LoVo (cell line): ENCODE measurements at places on chromosomes 4 and X.

- no peak for DNase-seq
Observed at GRCh38 chr4:169351872-169352271, 81.1 kb upstream of the SH3RF1 start.

DNA sequence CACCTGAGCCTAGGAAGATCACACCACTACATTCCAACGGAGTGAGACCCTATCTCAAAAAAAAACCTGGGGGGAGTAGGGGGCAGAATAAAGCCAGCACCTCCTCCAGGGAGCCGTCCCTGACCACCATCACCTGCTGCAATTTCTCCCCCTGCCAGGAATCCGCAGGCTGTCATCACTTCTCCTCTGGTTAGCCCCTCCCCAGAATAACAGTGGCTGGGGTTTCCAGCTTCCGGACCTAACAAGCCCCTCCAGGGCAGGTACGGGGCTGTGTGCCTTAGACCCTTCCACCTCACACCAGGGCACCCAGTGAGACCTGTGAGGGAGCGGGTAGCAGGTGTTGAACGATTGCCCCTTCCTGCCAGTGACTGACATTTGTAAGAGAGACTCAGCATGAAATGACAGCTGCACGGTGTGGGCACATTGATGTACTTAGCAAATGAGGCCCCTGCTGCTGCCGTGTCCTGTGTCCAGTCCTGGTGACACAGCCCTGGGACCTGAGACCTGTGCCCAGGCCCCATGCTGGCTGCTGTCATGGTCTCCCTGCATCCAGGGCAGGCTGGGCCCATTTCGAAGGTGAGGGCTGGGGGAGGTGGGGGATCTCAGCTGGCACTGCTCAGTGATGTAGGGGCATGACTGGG, 6.7 kb upstream of the WFS1 start:
- no peak for DNase-seq

- no peak for DNase-seq
Observed at GRCh38 chr4:73193155-73193554, 65.4 kb downstream of the ANKRD17 start.

GRCh38 chr4:16827045-16827444, 71.4 kb downstream of the LDB2 start:
- DNase-seq = no peak

DNA sequence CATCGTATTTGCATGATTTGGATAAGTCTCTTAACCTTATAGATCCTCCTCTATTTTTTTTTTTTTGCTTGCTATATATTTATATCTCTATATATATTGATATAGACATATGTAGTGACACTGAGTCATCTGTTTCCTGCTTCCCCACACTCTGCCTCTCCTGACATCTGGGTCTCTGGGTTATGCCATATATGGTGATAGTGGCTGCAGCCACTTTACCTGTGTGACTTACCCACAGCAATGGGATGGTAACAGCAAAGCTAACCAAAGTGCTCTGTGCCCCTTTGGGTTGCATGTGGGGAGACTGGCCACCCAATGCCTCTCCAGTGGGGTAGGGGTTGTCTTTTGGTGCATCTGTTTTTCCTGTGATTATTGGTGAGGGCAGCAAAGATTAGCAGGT, 14.5 kb downstream of the CMC4 start:
- DNase-seq = no peak

- DNase-seq = no peak
Observed at GRCh38 chr4:152281211-152281610, 254.7 kb downstream of the FBXW7 start.

DNA sequence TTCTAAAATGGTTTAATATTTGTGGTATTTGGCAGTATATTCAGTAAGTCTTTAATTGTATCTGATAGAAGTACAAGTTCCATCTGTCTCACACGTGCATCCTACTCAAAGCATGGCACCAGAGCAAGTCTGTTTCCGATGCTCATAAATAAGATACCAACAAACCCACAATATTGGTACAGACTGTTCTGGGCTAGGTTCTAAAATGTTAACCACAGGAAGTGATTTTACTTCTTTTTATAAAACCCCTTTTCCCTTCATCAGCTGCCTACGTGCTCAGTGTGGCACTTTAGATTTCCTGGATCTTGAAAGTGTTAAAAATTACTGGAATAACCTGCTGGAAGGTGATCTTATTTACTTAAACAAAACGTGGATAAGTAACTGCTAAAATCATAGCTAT, 165.1 kb downstream of the CFAP299 start:
- no peak for DNase-seq

GRCh38 chr4:8528713-8529112, 51.5 kb upstream of the GPR78 start:
- DNase-seq = no peak

DNA sequence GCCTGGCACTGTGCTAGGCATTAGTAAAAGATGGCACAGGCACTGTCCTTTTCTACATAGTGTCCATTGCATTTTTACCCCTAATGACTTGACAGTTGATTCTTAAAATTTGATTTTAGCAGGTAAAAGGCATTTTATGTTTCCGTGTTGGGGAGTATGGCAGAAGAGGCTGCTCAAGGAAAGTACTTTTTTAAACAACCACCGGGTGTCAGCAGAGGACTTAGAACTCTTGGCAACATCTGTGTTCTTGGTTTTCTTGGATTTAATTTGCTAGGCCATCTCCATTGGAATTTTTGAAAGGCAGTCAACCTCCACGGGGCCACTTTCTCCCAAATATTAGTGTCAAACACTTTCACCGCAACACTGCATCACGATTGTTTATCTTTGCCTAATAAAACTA, 102.9 kb downstream of the TSPAN7 start:
- peak; percentile 3 for DNase-seq

DNA sequence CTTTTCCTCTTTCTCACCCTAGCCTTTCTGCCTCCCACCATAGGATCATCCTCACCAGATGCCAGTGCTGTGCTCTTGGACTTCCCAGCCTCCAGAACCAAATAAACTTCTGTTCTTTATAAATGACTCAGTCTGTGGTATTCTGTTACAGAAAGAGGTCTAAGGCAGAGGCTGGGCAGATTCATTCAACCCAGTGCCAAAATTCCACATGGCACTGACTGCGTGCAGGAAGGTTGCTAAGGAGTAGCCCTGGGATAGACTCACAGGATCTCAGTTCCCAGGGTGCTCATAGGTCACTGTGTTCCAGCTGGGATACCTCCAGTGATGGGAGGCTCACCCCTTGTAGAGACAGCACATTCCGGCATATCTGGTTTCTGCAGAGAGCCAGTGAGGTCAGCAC, 22.0 kb downstream of the SORCS2 start:
- no peak for DNase-seq

DNA sequence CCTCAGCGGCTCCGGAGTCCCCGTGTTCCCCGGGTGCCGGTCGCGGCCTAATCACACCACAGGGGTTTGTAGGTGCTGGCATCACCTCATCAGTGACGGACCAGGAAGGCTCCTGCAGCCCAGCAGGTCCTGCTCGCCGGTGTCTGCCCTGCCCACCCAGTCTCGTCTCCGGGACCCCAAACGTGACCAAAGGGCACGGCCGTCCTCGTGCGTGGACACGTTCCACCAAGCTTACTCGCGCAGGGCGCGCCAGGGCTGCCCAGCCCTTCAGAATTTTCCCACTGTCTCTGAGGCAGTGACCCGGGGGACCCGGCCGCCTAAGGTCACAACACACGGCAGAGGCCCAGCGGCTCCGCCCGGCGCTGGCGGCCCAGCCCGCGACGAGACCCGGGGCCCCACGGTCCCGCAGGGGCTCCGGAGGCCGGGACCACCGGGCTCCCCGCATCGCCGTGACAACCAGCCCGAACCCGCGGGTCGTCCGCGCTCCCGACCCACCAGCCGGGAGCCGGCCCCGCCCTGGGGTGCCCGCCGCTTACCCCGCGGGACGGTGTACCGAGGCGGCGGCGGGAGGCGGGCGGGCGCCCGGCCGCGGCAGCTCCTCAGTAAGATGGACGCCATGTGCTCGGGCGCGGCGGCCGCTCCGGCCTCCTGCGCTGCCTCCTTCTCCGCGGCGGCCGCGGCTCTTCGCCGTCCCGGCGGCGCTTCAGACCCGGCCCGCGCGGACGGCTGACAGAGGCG, 454 bp downstream of the LETM1 start:
- DNase-seq = no peak

DNA sequence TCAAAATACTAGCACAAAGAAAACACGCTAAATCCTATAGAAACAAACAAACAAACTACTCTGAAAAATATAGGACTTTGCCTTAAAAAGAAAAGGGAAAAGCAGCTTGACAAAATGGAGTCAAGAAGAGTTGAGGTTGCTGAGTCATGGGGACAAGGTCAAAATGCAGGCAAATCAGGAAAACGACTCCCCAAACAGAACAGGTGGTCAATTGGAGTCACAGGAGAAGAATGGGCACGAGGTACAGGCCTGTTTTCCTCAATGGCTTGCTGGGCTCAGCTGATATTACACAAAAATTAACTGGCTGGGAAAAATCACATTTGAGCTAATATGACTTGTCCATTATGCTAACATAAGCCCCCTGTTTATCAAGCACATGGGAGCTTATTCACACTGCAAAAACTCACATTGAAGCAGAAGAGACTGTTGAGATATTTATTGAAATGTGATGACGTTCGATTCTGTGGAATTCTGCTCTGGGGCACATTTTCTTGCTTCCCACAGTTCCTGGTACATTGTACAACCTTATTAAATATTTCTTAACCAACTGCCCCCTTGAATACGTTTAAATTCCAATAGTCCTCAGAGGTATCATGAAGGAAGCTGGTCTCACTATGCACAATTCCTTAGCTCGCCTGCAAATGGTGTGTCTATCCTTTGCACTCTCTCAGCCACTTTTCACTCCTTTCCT, 1622.1 kb downstream of the STIM2 start:
- no peak for DNase-seq

DNA sequence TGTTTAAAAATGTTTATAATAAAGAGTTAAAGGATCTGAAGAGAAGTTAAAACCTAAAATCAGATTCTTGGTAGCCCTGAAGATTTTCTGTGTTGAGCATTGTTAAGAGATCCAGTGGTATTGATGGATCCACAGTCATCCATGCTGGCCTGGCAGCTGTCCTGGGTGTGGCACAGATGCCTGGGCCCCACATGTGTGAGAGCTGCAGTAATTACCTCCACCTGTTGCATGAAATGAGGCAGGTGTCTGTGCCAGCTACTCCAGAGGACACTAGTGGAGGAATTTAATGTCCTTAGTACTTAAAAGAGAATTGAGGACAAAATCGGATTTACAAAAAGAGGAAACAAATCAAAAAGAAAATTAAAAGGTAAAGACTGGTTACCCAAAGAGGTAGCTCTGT, 44.0 kb downstream of the MGST2 start:
- no peak for DNase-seq

DNA sequence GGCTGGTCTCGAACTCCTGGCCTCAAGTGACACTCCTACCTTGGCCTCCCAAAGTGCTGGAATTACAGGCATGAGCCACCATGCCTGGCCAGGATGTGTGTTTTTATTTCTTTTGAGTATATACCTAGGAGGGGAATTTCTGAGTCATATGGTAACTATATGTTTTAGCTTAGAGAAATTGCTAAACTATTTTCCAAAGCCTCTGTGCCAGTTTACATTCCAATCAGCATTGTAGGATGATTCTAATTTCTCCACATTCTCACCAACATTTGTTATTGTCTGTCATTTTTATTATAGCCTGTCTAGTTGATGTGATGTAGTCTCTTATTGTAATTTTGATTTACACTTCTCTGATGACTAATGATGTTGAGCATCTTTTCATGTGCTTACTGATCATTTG, 1576.0 kb downstream of the RPA4 start:
- no peak for DNase-seq

GRCh38 chrX:137234651-137235402, 201.0 kb upstream of the GPR101 start:
- DNase-seq = no peak

DNA sequence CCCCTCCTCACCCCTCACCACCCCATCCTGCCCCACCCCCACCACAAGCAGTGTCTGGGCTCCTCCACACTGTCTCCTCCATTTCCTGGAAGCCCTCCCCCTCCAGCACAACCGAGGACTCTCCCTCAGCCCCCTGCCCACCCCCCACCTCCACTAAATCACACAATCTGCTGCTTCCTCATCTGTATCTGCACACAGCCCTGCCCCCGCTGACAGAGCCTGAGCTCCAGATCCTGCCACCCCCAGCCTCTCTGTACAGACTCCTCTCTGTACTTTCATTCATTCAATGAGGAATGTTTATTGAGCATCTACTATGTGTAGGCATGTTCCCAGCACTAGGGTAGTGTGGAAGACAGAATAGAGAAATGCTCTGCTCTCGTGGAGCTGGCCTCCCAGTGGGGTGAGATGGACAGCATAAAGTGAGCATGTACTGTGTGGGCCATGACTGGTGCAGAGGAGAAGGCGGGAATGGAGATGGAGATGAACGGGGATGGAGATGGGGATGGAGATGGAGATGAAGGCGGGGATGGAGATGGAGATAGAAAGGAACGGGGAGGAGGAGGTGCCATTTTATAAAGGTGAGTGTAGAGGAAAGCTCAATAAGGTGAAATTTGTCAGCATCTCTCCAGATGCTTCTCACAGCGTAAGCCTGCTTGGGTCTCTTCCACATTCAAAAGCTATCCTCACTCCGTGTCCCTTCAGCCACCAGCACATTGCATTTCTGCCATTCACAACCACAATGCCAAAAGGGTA, 2.5 kb upstream of the PPP2R2C start:
- DNase-seq = no peak

- no peak for DNase-seq
Observed at GRCh38 chrX:9867226-9867625, 81.0 kb downstream of the SHROOM2 start.

DNA sequence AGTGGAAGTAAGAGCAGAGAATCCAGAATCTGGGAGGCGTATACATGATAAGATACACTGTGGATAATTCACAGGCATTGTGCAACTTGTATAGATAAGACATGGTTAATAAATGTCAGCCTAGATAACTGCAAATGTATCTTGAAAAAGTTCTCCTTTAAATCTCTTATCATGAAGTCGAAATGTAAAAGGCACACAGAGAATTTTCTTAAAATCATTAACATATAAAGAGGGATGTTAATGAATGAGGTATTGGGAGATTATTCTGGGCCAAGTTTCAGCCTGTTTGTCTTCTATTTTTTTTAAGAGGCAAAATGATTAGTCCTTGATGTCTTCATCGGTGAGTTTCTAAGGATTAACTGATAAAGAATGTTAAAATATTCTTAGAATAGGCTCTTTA, 835 bp downstream of the TDO2 start:
- DNase-seq = no peak

- no peak for DNase-seq
Observed at GRCh38 chr4:186855111-186855510, 131.5 kb upstream of the FAT1 start.

GRCh38 chrX:35439692-35440091, 358.4 kb upstream of the MAGEB16 start:
- peak; percentile 19 for DNase-seq

DNA sequence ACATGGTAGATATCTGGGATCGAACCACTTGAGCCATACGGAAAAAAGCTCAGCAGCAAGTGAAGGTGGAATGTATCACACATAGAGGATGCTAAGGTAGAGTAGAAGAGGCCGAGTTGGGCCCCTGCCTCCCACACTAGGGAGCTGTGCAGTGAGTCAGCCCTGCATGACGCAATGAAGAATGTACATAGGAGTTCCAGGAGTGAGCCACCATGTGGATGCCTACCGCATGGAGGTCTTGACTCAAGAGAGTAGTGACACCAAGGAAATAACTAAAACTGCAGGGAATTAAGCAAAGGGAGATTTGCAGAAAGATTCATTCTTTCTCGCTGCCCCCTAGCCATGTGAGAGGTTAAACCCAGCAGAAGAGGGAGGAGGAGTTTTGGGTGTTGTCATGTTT, 389.6 kb upstream of the IGFBP7 start:
- DNase-seq = no peak
